ENCODE measurements at places on chromosomes 6 and 20. TPM values are rescaled to one million over a fixed set of nuclear protein-coding genes. Genes with fewer than 3 reads are reported as not detected.

- no peak for DNase-seq
Observed at GRCh38 chr6:65998544-65998943, 291.5 kb upstream of the EYS start.

DNA sequence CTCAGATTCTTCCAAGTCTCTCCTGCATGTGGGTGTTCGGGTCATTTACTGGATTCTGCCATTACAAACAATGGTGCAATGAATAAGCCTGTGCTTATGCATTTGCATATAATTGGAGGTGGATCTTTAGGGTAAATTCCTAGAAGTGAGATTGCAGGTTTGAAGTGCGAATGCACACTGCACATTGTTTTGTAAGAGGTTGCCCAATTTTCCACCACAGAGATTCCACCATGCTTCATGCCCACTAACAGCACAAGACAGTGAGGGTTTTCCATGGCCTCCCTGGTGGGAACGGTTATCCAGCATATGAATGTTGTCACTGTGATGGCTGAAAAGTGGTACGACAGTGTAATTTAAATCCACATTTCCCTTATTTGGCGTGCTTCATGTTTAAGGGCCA is 178.8 kb upstream of the PMEPA1 start:
- no peak for DNase-seq

Gene GINS1
- total RNA-seq = 9.7 TPM

DNA sequence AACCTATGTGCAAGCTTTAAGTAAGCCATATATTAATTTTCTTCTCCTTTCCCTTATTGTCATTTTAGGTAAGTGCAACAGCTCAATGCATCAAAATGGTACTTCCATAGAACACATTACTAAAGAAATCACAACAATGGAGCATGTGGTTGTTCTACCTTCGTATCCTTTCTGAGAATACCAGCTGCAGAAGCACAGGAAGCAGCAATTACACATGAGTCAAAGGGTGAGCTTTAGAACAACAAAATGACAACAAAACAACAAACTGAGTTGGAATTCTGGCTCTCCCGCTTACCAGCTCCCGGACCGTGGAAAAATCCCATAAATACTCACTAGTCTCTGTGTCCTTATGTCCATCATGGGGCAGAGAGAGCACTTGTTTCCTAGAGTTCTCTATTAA is 108.9 kb downstream of the BCAS1 start:
- DNase-seq = no peak

DNA sequence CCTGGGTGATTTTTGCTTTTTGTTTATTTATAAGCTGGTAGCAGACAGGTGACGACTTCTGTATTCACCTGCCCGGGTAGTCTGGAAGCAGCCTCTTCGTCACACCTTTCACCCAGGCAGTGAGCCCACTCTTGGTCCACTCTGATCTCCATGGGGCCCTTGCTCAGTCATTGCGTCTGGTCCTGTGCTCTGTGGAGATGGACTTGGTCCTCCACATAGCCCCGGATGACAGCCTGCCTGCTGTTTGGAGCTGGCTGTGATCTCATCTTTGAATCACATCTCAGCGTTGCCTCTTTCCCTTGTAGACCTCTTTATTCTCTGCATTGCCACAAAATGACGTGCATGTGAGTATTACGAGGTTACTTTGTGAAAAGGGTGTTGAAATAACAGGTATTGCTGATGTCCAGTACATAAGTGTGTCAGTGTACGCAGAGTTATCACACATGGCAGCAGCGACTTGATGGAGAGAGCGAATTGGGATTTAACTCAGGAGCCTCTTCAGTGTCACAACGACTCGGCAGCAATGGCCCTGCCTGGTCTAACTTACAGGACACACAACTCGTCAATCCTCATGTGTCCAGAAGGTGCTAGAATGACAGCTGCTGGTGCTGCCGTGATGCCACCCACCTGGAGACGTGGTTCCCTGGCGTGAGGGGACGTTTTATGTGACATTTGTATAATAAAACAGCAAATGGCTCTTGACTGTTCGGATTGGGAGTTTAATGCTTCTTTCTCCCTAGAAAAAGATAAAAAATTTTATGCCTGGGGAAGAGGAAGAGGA is 24.2 kb upstream of the FRMD1 start:
- DNase-seq = no peak

GRCh38 chr20:45047581-45048119 is 53.3 kb downstream of the KCNS1 start:
- no peak for DNase-seq

GRCh38 chr20:59309218-59309617 is 8.8 kb downstream of the EDN3 start:
- no peak for DNase-seq

Gene CFB
- 0.62 TPM for total RNA-seq

Gene HCRTR2
- 14.3 TPM for total RNA-seq

Gene CLVS2
- total RNA-seq = 56.1 TPM

Data from occipital lobe (tissue), 3 donors.